ENCODE measurements at places on chromosomes 11 and 22.
A peak's percentile ranks its signal among the peaks of the same experiment; 100 is the strongest.

DNA sequence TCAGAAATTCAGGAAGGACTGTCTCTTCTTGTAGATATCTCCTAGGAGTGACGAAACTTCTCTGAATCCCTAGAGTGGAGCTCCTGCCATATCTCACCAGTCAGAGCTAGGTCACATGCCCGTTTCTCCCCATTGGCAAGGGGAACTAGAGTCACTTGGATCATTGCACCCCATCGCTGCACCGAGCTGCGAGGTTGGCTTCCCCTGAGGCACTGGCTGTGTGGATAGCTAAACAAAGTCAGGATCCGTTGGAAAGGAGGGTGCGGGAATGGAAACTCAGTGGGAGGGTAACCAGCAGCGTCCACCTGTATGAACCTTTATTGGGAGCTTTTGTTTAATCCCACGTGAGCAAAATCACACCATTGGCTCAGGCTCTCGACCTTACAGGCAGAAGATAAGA, 283.8 kb downstream of the BRD1 start:
- no peak for DNase-seq

DNA sequence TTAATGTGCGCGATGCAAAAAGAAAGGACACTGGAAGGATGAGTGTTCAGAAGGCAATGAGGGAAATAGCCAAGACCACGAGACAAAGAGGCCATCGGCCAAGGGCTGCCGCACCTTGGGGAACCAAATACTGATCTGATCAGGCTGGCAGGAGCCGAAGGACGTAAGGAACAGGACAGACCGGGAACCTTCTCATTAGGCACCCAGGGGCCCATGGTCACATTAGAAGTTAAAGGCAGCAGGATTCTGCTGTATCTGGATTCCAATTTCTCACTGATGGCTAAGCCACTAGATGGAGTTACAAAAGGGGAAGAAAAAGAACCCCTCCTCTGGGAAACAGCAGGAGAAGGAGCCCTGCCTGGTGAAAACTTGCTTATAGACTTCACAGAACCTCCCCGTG, 28.8 kb upstream of the CPT1A start:
- no peak for DNase-seq

DNA sequence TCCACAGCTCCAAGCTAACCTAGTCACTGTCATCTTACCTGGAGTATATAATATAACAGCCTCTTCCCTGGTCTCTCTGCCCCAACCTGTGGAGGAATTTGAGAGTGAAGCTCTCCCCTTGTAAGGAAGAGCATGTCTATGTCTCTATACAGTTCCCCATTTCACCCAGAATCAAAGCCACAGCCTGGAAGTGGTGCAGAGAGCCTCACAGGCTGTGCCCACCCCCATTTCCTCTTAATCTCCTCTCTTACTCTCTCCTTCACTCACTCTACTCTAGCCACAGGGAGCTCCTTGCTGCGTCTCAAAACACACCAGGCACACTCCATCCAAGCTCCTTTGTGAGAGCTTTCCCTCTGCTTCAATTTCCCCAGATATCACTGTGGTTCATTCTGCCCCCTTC, 302.5 kb upstream of the ISX start:
- DNase-seq, result no peak

GRCh38 chr11:107621081-107621480, 30.1 kb downstream of the ELMOD1 start:
- DNase-seq, result no peak

DNA sequence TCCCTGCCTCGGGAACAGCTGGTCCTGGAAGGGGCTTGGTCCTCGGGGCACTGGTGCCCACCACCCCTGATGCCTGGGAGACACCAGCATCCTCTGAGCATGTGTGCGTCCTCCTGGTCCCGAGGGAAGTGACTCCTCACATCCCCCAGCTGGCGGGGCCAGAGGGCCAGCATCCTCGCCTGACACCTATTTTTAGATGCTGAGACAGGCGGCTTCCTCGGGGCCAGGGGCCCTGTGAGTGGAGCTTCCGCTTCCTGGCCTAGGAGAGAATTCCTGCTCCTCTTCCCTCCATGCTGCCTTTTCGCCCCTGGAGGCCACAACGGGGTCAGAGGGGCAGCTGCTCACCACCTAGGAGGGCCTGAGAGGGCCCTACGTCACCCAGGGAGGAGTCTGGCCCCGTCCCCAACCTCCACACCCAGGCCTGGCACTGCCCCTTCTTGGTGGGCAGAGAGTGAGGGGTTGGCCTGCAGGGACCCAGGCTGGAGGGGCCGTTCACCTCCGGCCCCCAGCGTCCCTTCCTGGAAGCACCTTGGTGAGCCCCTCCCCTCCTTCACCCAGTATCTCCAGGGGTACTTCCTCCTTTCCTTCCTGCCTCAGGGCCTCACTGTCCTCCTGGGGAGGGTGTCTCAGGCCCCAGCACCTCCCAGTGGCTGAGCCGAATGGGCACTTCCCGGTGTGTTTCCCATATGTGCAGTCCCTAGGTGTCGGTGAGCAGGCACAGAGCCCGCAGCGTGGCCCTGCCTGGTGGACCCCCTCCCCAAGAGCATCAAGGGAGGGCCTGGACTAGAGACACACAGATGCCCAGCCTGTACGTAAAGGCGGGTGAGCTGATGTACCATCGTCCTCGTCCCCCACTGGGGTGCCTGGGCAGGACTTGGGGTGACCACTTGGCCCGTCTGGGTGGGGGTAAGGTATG, 6.1 kb downstream of the CD81 start:
- DNase-seq, result no peak

DNA sequence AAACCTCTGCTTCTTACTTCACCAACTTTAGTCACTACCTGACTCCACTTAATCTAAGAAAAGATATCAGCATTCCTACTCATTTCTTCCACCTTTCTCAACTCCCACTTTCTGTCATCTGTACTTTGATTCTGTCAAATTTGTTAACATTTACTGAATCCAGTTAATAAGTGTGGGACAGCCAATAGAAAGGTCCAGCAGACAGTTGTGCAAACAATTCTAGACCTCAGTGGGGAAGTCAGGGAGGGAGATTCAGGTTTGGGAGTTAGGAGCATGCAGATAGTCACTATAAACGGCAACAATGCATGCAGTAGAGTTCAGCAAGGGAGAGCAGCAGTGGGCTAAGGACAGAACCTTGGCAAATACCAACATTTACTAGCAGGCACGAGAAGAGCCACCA, 4.1 kb downstream of the FBXO3 start:
- DNase-seq, result no peak

DNA sequence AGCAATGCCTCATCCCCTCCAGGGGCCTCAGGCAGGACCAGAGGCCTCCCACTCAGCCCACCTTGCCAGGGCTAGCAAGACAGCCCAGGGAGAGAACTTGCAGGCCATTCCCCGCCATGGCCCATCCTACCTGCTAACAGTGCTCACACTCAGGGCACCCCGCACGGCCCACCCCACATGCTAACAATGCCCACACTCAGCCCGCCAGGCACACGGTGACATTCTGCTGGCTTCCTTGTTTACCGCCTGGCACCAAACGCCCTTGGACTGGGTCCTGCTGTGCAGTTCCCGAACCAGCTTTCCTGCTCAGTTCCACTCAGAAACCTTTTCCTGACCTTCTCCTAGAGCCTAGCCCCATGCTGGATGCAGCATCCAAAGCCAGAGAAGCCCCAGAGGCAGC, 33.5 kb upstream of the FADD start:
- no peak for DNase-seq

- no peak for DNase-seq
These were observed 97.6 kb downstream of the PDE2A start for GRCh38 chr11:72576661-72577060.

DNA sequence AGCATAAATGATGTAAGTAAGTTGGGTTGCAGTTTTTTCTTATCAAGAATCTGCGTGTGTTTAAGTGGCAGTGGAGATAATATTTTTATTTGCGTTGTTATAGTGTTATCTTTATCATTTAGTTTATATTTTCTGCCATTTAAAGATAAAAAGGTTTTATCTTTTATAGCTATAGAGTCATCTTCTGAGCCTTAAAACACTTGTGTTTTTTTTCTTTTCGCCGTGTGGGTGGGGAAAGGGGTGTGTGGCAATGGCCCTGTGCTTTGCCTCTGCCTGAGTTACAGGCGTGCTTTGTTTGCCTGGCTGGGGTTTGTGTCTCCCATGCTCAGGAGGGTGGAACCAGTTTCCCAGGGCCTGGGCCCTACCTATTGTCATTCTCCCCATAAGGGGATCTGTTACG, 16.2 kb downstream of the ARHGEF12 start:
- DNase-seq, result no peak

DNA sequence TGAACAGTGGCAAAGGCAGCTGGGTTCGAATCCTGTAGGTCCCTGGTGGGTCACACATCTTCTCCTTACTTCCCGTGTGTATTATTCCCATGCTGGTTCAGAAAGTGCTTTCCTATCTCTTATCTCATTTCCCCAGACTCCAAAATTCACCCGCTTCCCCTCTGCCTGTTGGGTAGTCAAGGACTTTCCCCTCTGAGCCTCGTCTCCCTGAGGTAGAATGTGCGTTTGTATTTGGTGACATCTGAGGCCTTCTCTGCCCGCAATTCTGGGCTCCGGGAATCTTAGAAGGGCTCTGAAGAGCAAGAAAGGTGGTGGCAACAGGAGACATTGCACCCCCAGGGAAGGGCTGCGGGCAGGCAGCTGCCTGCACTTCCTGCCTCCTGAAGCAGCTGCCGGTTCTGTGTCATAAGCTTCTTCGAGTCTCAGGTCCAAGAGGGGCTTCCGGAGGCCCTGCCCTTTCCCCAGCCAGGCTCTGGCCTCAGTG, 5.9 kb downstream of the LRRC32 start:
- DNase-seq, result no peak

GRCh38 chr11:6553634-6554033, 49.8 kb downstream of the RRP8 start:
- DNase-seq, result no peak

- DNase-seq, result no peak
These were observed 16.9 kb upstream of the TCF20 start for GRCh38 chr22:42287174-42287890.

GRCh38 chr11:46533396-46534100, 60.3 kb downstream of the AMBRA1 start:
- no peak for DNase-seq

DNA sequence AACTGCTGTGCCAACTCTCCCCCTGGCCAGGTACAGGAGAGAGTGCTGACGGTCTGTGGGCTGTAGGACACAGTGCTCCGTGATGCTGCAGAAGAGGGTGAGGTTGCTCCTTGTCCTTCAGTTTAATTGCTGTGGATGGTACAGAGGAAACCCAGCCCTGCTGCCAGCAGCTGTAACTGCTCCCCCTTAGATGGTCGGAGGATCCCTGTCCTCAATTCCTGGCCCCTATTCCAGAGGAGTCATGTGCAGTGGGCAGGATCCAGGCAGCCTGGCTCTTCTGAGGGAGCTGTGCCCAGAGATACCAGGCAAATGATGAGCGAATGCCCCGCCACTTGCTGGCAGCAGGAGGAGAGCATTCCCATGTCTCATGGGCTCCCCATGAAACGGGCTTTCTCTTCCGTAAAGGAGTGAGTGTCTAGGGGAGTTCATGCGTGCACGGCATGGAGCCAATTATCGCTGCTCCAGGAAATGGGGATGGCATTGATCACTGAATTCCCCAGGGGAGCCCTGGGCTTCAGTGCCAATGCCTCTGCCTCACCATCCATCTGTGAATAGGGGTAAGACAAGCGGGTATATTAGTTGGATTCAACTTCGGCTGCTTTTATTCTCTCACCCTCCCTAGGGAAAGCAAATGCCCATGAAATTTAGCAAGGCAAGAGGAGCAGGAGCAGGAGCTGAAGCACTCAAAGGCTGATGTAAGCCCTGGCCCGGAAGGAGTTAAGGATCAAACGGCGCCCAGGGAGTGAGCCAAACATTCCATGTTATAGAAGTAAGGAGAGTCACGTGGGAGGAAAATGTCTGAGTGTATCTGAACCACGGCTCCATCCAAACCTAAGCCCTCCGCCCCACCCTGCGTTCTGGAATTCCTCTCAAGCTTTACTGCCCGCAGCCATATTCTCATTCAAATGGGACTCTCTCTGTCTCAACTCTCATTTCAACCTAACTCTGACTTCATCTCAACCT, 51.0 kb upstream of the CSNK2A3 start:
- DNase-seq, result peak; percentile 49

DNA sequence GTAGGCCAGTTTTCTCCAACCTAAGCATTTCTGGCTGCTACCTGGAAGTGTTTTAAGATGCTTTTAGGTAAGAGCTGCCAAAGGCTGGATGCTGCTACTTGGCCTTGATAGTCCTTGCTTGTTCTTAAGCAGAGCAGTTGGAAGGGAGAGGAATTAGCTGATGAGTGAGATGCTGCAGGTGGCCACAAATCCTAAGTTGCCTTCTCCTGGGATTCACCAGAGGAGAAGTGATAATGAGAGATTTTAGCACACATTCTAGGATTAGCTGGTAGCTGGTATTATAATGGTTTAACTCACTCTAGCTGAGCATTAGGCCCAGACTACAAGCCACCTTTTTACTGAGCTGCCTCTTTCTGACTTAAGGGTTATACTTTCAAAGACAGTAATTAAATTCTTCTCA, 442.9 kb upstream of the RAG2 start:
- DNase-seq, result no peak

- DNase-seq, result no peak
These were observed 753.1 kb downstream of the TBC1D22A start for GRCh38 chr22:47515384-47516125.

GRCh38 chr11:47271328-47271727, 1.4 kb downstream of the MADD start:
- no peak for DNase-seq

DNA sequence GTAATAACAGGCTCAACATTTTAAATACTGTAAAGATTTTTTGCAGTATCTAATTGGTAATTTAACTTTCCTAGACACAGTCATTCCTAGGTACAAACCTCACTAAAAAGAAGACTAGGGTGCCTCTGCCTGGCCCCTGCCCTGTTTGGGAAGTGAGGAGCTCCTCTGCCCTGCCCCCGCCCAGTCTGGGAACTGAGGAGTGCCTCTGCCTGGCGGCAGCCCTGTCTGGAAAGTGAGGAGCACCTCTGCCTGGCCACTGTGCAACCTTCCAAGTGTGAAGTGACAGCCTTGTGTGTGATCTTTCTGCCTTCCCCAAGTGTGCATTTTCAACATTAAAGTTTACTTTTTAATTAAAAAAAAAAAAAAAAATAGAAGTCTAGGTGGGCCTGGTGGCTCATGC, 4.2 kb downstream of the CHORDC1 start:
- DNase-seq, result no peak

DNA sequence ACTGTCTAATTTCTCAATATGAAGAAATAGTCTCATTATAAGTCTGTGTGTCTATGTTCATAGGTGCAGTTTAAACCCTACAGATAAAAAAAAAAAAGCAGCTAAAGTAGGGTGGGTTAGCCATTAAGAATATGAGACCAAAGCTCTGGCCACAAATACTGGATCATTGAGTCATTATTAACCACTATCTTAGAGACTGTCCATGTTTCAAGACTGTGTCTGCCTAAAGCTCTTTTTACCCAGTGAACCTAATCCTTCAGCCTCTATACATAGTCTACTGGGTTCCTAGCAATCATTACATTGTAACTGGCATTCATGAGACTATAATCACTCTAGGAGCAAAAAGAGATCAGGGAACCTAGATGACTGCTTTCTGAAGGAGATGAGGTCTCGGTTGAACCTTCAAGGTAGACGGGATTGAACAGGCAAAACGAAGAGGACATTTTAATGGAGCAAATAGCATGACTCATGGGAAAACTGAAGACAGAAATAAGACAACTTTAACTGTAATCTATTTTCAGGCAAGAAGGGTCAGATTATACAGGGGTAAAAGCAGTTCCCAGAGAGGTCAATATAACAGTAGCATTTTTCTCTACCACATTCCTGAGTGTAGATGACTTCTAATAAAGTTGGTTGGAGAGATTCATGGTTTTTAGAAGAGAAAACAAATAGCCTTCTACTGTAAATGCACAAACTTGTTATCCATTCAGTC, 64.0 kb upstream of the FIBIN start:
- DNase-seq, result no peak

- no peak for DNase-seq
These were observed 552.8 kb upstream of the CCDC179 start for GRCh38 chr11:23413057-23413456.

GRCh38 chr11:72331761-72332160, 87.8 kb upstream of the PHOX2A start:
- no peak for DNase-seq
